ENCODE measurements at places on chromosomes 5 and 9.

DNA sequence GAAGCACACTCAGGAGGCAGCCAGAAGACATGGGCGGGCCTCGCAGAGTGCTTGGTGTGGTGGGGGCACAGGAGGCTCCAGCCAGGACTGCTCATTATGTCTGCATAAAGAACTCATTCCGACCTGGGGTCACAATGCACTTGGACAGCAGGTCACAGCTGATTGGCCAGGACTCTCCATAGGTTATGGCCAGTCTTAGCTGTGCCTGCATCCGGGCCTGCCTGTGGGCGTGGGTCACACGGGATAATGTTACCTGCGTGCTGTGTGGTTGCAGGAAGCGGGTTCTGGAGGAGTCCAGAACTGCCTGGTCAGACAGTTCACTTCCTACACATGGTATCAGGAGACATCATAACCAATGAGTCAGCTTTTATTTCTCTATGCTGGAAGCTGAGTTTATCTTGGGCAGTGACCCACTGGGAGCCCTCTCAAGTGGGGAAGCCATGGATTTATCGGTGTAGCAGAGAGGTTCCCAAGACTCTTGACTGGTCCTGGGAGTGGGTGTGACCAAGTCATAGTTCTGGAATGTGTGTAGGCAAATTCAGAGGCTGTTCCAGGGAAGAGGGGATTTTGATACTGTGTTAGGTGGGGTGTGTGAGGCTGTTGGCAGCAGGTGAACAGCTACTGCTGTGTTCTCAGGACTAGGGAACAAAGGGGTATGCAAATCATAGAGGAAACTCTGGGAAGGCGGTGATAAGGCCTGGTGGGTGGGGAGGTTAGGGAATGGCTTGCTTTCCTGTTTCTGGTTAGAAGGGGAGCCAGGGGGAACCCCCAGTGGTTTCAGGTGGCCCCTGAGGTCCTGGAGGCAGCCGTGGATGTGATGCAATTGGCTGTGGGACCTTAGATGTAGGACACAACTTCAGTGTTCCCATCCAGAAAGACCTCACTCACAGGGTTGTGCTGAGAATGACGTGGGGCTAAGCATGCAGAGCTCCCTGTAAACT, 51.3 kb downstream of the ARHGEF37 start:
- peak; percentile 89 for DNase-seq

- DNase-seq, result no peak
Observed at GRCh38 chr9:89899573-89899972, 294.8 kb downstream of the GADD45G start.

GRCh38 chr5:170315154-170315553, 17.6 kb upstream of the LCP2 start:
- no peak for DNase-seq

GRCh38 chr5:151144922-151145321, 12.7 kb downstream of the ANXA6 start:
- DNase-seq, result no peak

- no peak for DNase-seq
Observed at GRCh38 chr5:16902846-16903245, 33.2 kb downstream of the MYO10 start.

GRCh38 chr9:76690973-76691370, 73.3 kb upstream of the PCA3 start:
- DNase-seq, result no peak

GRCh38 chr5:151682240-151682639, 4.5 kb downstream of the SPARC start:
- peak; percentile 53 for DNase-seq

DNA sequence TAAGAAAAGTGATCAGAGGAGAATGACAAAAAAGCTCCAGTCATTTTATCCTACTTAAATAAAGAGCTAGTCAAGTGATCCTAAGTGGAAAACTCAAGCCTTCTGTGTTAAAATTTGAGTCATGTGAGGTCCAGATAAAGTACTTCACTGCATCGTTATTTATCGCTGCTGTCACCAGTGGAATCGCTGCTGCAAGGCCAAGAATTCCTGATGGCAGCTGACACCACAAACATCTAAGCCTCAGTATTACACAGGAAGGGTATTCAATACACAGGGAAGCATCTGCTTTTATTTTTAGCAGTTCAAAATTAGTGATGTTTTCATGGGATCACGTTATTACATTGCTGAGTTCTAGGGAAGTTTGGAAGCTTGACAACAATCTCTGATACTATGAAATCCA, 190.3 kb downstream of the GOLPH3 start:
- DNase-seq, result no peak

- DNase-seq, result no peak
Observed at GRCh38 chr9:87739546-87739945, 13.6 kb downstream of the CTSL start.

DNA sequence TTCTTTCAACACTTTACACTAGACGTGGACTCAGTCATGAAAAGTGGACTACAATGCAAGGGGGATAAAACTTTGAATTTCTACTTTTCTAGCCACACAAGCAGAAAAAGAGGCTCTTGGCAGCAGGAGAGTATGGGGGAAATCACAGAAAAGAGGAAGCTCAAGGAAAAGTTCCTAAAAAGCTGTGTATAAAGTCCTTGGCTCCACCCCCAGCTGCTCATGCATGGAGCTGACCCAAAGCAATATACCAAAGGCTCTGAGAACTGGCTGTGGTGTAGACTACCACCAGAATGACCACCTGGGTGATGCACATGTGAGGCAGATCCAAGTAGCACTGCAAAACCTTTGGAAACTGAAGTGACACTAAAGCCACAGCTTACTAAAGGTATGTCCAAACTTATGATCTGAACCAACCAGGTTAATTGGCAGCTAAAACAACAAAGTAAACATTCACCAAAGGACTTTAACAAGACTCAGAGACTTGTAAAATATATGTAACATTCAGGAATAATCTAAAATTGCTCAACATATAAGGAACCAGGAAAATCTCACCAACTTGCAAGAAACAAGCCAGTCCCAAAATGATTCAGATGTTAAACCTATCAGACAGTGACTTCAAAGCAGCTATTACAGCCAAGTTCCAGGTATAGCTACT, 55.5 kb upstream of the RASGRF2 start:
- DNase-seq, result no peak

DNA sequence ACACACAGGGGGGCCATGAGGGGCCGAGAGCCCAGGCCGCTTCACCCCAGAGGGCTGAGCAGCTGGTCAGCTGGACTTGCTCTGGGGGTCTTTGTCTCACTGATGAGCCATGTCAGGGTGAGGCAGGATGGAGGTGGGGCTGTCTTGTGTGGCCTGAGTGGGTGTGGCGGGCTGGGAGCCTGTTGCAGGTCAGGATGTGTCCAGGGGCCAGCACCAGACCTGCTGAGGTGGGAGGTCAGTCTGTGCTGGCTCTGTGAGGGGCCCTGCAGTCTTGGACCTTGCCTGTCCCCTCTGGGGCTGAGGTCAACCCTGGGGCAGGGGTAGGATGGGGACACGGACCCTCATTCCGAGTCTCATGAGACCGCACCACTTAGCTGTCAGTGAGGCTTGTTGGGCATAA, 56.9 kb downstream of the RXRA start:
- DNase-seq, result no peak

DNA sequence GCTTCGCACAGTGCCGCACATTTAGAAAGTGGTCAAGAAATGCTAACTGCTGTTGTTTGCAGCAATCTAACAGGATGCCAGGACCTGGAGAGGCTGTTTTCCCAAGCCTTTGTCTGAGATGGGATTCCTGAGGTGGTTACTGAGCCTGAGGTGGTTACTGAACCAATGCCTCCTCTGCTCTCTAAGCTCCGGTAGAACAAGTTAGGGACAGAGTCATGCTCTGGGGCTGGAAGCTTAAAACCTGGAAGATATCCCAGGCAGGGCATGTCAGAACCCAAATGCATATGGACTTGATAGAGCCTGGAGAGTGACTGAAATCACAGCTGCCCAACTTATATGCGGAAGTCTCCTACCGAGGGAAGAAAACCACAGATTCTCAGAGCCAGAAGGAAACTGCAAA, 46.5 kb upstream of the FAT2 start:
- DNase-seq, result no peak

DNA sequence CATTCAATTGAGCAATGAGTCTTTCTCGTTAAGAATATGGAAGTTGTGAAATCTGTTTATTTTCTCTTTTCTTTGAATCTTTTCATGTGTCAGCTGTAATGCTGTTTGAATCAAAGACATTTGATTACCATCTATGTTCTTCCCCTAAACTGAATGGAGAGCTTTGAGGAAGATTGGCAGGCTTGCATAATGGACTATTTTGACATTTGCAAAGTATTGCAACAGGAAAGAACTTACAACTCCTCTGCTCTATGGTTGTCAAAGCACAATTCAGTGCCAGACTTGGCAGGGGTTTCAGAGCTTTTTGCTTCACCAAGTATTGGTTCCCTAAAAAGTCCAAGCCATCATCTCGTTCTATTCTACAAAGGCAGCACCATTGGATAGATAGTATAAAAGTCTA, 549.0 kb upstream of the NUDT12 start:
- no peak for DNase-seq

DNA sequence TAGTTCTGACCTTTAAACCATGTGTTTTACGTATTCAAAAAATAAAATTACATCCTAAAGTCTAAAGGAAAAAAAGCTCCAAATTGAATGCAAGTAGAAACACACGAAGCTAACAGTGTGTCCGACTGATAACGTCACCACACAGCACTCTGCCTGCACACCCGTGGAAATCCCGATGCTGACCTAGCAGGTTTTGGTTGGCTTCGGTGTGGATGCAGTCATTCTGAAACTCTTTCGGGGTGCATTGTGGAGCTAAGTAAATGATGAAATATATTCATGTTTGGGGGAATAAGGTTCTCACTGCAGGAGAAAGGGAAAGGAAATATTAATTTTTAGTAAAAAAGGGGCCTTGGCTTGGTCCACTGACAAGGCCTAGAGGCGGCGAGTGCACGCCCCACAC, 2.0 kb downstream of the RASGEF1C start:
- no peak for DNase-seq

- peak; percentile 19 for DNase-seq
Observed at GRCh38 chr9:69571032-69571431, 101.1 kb downstream of the APBA1 start.

DNA sequence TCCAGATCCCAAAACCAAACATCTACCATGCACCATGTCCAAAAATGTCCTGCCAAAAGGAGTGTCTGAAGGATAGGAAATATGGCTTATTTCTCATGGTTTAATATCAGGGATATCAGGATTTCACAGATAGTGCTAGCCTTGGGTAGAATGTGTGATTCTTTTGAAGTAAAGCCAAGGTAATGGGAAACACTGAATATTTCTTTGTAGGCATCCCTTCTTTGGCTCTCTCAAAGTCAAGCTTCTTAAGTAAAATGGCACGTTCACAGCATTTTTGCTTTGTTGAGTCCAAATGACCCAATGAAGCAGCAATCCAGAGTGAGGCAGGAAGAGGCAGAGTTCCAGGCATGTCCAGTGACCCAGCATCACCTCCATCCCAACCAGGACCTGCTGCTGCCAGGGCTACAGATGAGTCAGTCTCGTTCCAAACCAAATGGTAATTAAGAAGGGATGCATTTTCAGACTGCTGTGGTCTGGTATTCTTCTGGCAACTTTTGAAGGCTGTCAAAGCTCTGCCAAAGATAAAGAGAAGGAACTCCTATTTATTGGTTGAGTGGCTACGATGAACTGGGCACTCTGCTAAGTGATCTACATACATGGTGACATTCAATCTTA, 678.8 kb upstream of the KLF4 start:
- DNase-seq, result peak; percentile 27

DNA sequence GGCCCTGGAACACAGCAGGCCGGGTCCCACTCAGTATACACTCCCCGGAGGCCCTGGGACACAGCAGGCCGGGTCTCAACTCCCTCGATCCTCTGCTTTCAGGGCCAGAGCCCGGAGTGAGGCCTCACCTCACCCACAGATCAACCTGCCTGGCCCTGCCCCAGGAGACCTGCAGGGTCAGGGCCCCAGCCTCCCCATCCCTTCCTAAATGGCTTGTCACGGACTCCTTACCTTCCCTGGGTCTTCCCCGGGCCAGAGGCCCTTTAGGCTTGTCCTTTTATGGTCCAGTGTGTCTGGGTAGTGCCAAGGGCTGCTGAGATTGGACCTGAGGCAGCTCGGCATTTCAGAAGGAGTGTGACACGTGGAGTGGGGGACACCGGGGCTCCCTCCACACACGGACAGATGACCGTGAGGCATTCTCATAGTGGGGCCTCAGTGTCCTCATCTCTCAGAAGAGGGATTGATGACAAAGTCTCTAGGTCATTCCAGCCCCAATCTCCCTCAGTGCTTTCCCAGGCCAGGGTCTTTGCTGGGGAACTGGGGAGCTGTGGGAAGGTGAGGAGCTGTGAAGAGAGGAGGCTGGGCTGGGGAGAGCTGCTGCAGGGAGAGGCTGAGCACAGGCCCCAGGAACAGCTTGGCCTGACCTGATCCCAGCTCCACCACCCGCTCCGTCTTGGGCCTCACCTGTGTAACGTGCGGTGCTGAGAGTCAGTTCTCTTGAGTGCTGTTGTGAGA, 18.0 kb upstream of the PLEKHG4B start:
- DNase-seq, result no peak

- no peak for DNase-seq
Observed at GRCh38 chr5:17730421-17730820, 96.2 kb downstream of the TAF11L14 start.

- no peak for DNase-seq
Observed at GRCh38 chr9:3908731-3909130, 382.9 kb upstream of the RFX3 start.

DNA sequence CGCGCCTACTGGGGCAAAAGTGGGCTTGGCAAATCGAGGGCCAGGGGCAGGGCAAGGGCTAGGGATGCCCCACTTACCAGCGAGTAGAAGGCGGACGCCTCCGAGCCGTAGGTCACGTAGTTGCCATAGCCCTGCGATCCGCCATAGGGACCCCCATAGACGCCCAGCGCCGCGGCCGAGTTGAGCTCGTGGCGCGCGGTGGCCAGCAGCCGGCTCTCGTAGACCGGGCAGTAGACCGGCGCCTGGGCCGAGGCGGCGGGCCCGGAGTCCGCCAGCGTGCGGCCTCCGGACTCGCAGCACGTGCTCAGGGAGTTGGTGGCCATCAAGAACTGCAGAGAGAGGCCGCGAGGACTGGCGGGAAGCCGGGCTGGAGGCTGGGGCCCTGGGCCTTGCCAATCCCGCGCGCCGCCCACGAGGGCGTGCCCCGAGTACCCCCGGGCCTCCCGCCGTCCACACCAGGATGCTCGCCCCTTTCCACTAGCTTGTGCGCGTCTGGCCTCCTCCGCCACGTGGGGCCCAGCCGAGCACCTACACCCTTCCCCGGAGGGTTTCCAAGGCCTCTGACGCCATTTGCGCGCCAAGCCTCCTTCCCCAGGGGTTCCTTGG, 891 bp downstream of the IRX4 start:
- DNase-seq, result no peak

GRCh38 chr5:16350816-16351215, 114.8 kb downstream of the ZNF622 start:
- DNase-seq, result no peak

DNA sequence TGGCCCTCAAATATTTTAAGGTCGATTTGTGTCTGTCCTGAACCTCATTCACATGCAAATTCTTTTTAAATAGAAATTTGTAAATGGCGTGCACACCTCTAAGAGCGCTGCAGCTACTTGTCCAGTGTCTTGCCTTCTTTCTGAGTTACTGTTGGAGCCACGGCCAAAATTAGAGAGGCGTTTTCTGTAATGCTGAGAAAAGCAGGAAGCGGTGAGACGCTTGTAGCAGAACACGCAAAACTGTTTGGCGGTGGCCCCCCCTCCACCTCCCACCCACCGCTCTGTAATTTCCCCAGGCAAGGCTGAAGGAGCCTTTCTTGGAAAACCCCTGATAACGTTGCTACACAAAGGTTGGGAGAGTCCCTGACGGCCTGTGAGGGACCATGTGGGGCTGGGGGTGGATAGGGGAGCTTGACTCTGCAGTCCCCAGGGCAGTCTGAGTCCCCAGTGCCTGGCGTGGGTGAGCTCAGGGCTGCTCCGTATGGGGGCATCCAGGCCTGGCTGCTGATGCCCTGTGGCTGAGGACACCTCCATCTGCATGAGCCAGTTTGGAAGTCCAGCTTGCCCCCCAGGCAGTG, 96.5 kb downstream of the GADD45G start:
- no peak for DNase-seq
